ENCODE measurements at places on chromosomes 3 and 15.

- DNase-seq: no peak
These were observed 1.1 kb upstream of the PLD1 start for GRCh38 chr3:171811295-171811912.

DNA sequence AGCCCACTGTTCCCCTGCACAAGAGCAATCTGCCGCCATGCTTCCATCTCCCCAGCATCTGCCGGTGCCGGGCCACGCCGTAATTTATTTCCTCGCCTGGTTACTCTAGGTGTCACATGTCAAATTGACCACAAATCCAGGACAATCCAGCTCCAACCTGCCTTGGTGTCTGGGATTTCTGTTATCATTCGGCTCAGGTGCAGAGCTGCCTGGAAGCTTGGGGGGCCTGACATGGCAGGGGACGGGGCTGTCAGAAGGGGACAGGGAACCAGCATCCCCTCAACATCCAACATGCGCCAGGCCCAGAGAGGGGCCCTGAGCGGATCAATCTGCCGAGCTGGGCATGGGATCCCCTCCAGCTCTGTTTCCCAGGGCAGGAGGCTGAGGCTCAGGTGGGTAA lies 47.9 kb downstream of the HMCES start:
- no peak for DNase-seq

GRCh38 chr3:69120879-69121464 lies 1.4 kb downstream of the LMOD3 start:
- DNase-seq: peak; percentile 88

DNA sequence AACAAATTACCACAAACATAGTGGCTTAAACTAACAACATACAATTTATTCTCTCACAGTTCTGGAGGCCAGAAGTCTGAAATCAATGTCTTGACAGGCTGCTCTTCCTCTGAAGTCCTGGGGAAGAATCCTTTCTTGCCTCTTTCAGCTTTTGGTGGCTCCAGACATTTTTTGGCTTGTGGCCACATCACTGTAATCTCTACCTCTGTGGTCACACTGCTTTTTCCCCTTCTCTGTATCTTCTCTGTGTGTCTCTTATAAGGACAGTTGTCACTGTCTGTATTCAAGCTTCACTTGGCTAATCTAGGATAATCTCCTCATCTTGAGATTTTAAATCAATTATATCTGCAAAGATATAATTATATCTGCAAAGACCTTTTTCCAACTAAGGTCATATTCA lies 80.3 kb upstream of the ABHD2 start:
- DNase-seq: no peak

DNA sequence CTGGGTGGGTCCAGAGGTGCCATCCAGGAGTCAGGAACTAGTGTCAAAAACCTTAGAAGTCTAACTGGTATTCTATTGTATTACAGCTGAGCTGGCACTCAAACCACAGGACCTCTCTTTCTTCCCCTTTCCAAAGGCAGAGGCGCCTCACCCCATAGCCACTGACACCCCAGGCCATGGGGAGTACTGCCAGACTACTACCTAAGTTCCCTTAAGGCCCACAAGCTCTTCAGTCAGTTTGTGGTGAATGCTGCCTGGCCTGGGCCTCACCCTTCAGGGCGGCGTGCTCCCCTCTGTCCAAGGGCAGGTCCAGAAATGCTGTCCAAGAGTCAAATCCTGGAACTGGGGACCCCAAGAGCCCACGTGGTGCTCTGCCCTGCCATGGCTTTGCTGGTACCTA lies 43.0 kb upstream of the FGF7 start:
- DNase-seq: no peak

DNA sequence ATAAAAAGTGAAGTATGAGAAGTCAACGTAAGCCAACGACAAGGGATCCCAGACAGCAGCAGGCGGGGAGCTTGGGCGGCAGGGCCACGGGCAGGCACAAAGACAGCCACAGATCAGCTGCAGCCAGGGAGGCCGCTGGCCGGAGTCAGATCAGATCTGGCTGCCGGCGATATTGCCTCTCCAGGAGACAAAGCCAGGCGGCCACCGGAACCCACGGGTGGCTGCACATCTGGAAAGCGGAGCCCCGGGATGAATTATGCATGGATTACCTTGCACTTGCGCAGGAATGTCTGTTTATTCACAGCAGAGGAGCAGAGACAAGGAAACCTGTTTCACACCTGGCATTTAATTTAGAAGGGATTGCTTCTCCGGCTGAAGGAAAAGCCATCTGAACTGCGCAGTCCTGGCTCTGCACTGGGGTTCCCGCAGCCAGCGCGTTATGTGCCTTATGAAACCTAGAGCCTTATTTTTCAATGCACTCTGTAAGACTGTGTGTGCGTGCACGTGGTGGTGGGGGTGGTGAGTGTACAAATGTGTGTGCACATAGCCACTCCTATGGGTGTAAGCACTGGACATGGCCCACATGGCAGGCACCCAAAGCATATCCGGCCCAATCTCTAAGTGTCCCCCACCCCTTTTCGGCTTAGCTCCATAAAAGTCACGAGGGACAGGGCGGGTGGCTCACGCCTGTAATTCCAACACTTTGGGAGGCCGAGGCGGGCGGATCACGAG lies 427.8 kb upstream of the MCTP2 start:
- no peak for DNase-seq

GRCh38 chr3:113514265-113514769 lies 639 bp downstream of the SPICE1 start:
- no peak for DNase-seq

- no peak for DNase-seq
These were observed 28.0 kb upstream of the PTX3 start for GRCh38 chr3:157408499-157409149.

DNA sequence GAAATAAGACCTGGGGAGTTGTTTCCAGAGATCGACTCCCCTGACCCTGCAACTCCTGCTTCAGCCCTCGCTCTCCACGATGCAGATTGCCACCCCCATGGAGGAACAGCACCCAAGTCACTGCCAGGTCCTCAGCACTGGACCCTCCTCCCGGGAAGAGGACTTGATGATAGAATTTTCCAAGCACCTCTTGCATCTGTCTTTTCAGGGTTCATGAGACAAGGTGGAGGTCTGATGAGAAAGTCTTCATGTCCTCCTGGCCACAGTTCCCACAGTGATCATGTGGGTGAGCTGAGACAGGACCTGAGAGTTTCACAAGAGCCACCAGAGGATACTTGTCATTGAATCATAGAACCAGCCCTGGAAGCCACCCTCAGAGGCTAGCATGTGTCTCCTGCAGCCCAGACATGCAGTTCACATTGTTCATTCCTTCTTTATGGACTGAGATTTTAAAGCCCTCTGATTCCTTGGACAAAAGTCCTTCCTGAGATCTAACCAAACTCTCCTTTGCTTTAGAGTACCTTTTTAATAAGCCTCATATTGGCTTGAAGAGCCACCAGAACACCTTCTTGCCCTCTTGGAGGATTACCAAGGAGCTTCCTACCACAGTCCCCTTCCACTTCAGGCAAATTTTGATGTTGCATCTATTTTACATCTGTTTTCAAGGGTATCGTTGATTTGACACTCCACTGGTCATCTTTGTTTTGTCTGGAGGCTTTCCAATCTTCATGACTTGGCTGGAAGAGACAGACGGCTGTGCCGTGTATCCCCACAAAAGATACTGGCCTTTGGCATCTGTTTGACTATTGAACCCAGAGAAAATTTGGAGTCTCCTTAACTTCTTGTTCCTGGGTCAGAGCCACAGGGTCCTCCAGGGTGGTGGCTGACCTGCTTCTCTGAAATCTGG lies 224.8 kb upstream of the BHLHE40 start:
- no peak for DNase-seq

DNA sequence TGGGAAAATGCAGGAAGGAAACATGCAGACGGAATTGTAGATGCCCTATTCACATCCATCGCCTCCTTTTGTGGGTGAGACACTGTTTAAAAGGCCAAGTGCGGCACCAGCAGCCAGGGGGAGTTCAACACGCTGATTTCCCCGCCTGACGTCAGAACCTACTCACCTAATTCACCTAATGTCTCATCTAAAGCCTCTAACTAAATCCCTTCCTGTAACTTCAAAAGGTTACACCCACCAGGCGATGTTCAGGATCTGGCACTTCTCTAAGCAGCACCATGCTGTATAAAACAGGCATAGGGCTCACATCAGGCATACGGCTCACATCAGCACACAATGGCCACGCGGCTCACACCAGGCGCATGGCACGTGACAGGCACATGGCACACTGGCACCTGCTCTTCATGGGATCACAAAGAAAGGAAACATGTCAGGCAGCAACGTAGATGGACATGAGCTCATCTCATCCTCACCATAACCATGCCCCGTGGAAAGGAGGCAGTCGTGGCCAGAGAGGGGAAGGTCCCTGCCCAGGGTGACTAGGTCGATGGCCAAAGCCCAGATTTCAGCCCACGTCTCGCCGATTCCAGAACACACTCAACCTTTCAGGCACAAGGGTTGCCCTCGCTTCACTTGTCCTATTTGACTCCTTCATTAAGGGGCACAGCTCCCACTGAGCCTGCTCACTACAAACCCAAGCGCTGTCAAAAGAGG lies 21.7 kb downstream of the XXYLT1 start:
- DNase-seq: no peak

GRCh38 chr3:47243419-47244147 lies 39.0 kb downstream of the KIF9 start:
- DNase-seq: no peak

DNA sequence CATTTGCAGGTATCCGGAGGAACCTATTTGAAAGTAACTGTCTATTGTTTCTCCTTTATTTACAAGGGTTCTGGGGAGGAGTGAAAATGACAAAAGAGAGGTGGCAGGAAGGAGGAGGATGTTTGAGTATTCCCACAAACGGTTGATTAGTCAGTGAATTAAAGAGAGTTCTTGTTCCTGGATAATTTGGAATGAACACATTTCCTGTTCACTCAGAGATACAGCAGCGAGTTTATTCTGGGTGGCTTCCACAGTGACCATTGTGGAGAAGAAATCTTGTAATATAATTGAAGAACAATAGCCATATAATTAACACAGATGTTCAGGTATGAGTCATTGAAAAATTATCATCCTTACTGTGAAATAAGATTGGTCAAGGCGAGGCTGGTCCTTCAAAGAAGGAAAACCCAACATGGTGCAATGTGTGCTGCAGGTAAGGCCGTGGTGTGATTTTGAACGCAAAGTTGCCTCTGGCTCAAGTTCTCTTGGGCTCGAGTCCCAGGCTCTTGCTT lies 77.3 kb downstream of the NFKBIZ start:
- DNase-seq: no peak

- no peak for DNase-seq
These were observed 71.0 kb upstream of the GALNT15 start for GRCh38 chr3:16103472-16103871.

DNA sequence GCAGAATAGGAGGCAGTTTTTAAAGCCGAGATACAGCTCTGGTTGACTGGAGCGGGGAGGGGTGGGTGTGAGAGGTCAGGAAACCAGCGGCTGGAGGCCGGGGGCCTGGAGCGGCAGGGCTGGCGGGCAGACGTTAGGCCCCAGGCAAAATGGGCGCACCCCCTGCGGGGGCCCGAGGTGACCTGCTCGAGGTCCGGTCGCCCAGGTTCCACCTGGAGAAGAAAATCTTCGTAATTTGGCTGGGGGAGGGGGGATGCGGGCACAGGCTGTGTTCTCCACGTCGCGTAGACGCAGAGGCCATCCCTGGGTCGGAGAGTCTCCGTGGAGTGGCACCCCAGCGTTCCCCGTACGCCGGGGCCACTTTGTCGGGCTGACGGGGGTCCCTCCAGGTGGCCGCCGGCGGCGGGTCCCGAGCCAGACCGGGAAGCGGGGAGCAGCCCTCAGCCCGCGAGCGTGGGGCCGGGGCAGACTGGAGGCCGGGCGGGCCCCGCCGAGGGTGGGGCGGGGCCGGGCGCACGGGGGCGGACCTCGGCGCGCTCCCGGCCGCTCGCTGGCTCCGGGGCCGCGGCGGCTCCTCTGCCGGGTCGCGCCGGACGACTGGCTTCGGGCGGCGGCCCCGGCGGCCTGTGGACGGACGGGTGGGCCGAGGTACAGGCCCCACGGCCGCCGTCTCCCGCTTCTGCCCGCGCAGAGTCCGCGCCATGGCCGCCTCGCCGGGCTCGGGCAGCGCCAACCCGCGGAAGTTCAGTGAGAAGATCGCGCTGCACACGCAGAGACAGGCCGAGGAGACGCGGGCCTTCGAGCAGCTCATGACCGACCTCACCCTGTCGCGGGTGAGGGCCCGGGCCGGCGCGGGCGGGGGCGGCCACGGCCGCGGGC lies at the start of gene CRTC3:
CRTC3 (plus strand) TSS at position 553 of the 879 bp plus-strand sequence; CDS start at position 702, 149 bp downstream.
- peak; percentile 61 for DNase-seq

DNA sequence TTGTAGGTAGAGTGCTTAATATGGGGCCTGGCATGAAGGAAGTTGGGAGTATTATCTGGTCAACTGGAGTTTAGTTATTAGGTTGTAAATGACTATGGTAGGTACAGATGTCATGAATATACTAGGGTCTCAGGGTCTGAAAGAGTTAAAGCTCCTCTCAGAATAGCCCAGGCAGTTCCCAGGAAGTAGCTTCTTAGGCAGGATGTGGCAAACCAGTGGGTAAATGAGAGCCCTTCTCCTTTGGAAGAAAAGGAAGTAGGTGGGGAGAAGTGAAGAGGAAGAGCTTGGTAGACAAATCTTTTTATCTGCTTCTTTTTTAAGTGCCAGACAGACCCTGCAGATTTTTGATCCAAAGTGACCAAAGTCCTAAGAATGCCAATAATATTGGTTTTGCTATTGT lies 24.5 kb downstream of the MAP2K1 start:
- DNase-seq: no peak

DNA sequence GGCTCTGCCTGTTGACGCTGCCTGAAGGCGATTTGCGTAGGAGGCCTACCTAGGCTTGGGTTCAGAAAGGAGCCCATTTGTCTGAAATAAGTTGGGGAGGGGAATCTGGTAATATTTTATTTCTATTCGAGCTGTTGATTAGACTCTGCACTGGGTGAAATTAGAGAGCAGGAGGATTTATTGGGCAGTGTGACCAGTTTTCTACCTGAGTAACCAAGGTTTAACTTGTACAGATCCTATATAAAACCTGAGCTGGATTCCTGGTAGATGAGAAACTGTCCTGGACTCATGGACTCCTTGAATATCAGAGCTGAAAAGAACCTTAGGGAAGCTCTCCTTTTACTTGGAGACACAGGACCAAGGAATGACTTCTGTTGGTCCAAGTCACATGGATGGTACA lies 19.6 kb upstream of the GPR156 start:
- no peak for DNase-seq

All from activated CD4-positive, alpha-beta T cell treated with anti-CD3 and anti-CD28 coated beads for 48 hours (primary cell).